T-cell (primary cell): ENCODE measurements at places on chromosomes 6 and 20.

- no peak for DNase-seq
Measured at GRCh38 chr20:53503517-53503919, 90.1 kb downstream of the ZNF217 start.

GRCh38 chr6:29653452-29654038, 3.3 kb upstream of the MOG start:
- DNase-seq, result peak; percentile 34

DNA sequence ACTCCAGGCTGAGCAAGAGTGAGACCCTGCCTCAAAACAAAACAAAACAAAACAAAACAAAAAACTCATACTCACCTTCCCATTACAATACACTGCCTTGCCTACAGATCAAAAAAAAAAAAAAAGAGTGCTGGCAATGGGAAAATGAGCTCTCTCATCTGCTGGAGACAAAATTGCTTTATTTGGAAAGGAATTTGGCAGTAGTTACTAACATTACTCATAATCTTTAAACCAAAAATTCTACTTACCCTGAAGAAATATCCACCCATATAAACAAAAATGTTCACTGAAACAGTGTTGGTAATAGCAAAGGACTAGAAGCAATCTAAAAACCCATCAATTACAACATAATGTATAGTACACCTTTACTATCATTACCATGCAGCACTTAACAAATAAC, 120.4 kb downstream of the RNGTT start:
- no peak for DNase-seq

GRCh38 chr6:133526436-133526835, 285.3 kb downstream of the EYA4 start:
- DNase-seq, result no peak

- peak; percentile 31 for DNase-seq
Measured at GRCh38 chr6:122609881-122610689, at the start of gene PKIB. Gene PKIB (plus strand): TSS chr6:122610405. CDS start chr6:122717795, 107,390 bp downstream.

- no peak for DNase-seq
Measured at GRCh38 chr20:62666736-62667529, 24.6 kb downstream of the SLCO4A1 start.

DNA sequence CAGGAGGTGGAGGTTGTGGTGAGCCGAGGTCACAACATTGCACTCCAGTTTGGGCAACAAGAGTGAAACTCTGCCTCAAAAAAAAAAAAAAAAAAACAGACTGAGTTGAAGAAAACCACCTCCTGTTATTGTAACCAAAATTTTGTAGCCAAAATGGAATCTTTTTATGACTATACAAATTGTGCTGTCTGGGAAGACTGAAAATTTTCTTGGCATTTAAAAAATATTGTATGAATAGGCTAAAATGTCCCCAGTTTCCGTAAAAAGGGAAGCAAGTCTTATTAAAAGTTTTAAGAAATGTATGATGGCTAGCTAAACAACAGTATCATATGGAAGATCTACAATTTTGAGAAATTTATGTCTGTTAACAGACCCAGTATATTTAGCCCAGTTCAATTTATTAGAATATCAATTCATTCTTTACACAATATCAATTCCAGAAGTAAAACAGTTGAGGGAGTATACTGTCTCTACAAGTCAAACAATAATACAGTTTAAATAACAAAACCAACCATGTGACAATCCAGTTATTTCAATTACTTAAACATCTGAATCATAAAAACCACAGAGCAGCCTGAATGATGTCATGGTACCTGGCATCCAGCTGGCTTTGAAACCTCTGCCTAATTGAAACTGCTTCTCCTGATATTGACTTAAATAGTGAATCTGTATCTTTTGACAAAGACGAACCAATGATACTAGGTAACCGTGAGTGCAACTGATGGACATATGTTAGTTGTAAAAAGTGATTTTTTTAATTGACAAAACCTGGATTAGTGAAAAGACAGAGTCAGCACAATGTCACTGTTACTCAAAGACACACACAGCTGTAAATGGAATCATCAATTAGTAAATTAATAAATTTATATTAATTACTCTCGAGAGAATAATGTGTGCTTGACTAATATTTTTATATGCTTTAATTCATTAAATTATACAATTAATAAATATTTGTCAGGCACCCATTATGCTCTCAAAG, 166.6 kb upstream of the MARCKS start:
- DNase-seq, result no peak

DNA sequence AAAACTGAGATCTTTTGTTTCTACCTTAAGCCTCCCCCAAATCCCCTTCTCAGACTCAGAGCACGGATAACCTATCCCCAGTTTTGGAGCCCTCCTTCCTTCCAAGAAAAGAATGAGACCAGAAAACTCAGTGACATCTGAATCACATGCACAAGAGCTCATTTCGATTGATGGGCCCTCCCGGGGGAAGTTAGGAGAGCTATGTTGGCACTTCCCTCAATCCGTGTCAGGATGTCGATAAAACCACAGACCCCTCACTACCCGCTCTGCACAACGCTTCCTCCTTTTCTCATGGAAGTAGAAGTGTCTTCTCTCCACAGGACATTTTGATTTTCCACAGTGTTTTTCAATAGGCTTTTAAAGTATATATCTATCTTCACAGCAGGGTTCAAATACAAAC, 332.4 kb downstream of the HACE1 start:
- DNase-seq, result no peak

DNA sequence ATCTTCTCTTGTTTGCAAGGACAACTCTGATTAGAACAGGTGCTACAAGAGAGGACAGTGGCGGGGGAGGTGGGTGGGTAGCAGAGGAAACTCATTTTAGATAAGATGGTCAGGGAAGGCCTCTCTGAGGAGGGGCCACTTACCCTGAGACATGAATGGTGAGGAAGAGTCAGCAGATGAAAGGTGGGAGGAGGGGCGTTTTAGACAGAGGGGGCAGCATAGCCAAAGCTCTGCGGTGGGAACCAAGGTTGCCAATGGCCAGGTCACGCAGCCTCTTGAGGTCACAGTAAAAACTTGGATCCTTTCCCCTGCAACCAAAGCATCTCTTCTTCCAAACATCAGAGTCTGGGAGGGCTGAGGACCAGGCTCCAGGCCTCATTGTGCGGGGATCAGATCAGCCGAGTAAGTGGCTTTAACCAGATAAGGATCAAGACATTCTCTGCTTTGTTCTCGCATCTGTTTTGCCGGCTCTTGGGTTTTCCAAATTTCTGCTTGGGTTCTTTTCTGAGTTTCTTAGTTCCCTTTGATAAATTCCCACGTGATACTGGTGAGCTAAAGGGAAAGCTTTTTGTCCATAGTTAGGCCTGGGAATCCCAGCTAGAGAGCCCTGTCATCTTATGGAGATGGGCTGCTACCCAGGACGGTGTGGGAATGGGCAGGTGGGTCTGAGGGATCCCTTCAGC, 5.5 kb upstream of the CD40 start:
- DNase-seq, result no peak

DNA sequence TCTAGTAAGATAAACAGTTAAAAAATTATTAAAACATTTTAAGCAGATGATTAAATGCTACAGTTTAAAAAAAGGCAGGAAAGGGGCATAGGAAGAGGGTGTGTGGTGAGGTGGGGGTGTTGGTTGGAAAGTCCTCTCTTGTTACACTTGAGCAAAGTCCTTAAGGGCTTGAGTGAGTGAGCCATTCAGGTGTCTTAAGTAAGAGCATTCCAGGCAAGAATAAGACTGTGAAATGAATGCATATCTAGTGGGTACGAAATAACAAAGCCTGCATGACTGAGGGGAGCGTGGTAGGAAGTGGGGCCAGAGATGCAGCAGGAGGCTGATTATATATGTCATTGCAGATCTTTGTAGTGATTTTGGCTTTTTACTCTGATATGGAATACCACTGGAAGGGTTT, 5.1 kb downstream of the CDKAL1 start:
- no peak for DNase-seq

DNA sequence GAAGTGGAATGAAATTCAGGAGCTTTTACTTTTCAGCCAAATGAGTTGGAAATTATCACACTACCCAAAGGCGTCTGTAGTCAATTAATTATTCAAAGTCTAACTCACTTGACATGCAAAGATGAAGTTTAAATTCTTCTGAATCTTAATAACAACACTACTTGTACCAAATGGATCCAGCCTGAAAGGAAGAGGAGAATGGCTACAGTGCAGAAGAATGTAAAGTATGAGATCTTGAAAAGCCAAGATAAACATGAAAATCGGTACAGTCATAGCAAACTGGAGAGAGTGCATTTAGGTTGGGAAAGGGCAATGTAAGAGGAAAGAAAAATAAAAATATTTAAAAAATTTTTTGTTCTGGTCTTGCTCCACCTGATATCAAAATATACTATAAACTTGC, 195.5 kb downstream of the SIM1 start:
- DNase-seq, result no peak

- DNase-seq, result no peak
Measured at GRCh38 chr6:118668761-118669385, 17.5 kb upstream of the CEP85L start.

GRCh38 chr6:67748521-67748920, 886.6 kb upstream of the ADGRB3 start:
- no peak for DNase-seq

GRCh38 chr6:1797801-1798200, 188.1 kb downstream of the FOXC1 start:
- no peak for DNase-seq

GRCh38 chr6:113854531-113855499, 2.3 kb upstream of the MARCKS start:
- DNase-seq, result no peak

GRCh38 chr6:52562911-52563310, 13.9 kb downstream of the TRAM2 start:
- DNase-seq, result no peak

DNA sequence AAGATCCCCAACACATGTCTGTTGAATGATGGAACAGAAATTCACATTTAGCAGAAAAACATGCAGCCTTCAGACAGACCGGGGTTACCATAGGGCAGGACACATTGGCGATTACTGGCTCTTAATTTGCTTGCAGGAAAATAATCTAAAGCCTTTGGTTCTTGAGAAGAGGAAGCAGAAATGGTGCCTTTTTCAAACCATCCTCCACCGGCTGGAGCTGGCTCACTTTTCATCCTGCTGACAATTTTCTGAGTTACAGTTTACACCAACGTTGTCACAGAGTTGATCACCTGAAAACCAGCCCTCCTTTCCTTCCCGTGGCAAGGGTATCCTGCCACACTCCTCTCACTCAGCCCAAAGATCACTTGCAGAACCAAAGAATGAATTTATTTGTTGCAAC, 32.6 kb downstream of the SF3B5 start:
- DNase-seq, result no peak

DNA sequence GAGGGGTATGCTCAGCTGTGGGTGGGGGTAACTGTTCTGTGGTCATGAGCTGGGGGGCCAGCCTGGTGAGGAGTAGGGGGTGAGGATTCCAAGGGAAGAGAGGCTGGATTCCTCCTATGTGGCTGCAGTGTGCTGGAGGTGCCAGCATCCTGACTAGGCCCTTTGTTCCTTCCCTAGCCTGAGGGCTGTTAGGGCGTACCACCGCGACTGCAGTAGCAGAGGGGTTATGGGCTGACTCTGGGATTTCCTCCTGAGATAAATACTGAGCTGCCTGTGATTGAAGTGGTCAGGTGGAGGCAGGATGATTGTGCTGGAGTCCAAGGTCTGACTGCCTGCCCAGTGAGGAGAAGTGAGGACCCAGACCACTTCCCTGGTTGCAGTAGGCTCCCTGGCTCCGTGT, 205.3 kb downstream of the ADGRG6 start:
- DNase-seq, result no peak

DNA sequence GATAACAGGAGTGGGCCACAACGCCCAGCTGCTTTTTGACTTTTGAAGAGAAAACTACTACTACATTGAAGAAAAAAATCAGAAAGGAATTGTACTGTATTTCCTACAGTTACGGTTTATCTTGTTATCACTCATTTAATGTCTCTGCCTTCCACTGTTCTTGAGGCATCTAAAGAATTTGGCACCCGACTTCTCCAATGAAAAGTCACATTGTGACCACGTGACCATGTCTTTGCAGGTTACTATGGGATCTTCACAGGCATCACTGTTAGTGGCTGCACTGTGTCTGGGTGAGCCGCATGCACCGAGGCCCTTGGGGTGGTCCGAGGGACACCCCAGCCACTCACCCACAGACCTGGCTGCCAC, 26.8 kb downstream of the RRBP1 start:
- DNase-seq, result no peak

DNA sequence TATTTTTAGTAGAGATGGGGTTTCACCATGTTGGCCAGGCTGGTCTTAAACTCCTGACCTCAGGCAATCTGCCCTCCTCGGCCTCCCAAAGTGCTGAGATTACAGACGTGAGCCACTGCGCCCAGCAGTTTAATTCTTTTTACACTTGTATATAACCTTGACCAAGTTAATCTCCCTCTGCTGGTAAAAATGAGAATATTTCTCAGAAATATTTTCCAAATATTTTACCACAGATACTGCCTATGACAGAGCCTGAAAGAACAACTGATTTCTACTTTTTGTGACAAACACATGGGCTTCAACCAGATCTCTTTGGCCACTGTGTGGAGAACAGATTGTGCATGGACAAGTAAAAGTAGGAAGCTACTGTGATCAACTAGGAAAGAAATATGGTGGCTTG, 21.2 kb upstream of the NHSL1 start:
- DNase-seq, result no peak

DNA sequence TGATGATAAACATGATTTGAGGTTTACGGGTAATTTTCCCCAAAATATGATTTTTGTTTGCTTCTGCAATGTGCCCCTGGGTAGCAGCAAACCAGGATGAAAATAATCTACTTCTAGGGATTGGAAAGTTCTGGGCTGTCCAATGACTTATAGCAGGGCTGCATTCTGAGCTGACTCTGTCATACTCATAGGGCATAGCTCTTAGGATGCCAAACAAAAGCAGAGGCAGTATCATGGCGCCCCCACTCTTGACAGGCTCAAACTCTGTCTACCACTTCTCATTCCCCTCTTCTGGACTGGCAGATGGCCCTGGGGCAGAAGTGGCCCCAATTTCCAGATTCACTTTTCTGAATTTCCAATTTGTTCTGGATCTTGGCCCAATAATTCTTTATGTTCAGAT, 10.3 kb downstream of the SERPINB1 start:
- no peak for DNase-seq

GRCh38 chr20:63973636-63974401, 4.1 kb upstream of the ZNF512B start:
- peak; percentile 66 for DNase-seq

DNA sequence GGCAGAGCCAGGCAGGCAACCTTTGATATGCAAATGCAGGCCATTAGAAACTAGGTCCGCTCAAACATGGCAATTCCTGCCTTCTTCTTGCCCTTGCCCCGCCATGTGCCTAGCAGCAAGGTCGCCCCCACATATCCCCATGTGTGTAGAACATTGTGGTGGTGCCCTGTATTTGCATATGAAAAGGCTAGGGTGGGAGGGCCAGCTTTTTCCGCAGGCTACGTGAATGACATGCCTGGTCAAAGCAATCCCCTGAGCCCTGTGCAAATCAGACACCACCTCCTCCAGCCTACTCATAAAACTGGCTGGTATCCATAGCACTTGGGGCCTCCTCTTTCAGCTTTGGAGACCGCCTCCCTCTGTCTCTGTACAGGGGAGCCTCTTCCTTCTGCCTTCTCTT, 31.6 kb downstream of the GSTA2 start:
- DNase-seq, result no peak

- DNase-seq, result no peak
Measured at GRCh38 chr20:13756551-13756950, 28.2 kb downstream of the ESF1 start.
